Globus pallidus (tissue), 1 donor: ENCODE measurements at places on chromosomes 5 and 9.

DNA sequence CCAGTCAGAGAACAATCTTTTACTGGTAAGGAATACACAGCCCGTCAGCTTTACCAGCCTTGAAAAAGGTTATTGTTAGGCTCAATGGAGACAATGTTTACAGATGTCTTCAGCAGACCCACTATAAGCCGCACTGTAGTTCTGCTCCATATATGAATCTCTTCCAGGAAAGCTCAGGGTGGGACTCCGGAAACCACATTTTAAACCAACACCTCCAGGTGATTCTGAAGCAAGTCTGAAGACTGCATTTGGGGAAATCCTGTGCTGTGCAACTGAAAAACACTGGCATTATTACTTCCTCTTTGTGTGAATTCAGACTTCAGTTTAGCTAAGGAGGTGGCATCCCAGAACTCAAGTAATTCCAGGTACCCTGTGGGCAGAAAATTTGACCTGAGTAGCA is 3.5 kb downstream of the GZMK start:
- no peak for DNase-seq

- peak; percentile 75 for DNase-seq
These were observed at the start of gene FAM151B for GRCh38 chr5:80487829-80488721. TSS of gene FAM151B (plus strand) at chr5:80488100. CDS start at chr5:80488124, 24 bp downstream.

DNA sequence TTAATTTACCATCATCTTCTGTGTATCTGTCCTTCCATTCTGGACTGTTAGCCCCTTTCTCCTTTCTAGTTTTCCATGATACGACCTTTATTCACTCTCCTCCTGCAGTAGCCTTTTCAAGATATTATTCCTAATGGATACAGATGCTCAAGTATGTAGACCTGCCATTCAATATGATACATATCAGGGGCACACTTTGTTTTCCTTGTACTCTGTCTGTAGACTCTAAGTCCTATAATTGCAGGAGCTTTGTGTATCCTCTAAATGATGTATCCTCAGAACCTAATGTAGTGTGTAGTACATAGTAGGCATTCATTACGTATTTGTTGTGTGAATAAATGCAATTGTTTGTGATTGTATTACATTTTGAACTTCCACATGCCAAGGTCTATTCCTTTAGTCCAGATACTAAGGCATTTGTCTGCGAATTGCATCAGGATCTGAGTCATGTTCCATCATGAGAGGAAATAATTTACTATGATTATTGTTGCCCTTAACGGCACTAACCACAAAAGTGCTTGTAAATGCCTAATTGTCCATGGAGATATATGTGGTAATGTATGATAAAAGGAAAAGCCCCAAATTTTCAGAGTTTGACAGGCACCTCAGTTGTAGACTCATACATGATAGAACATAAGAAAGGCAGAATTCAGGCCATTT is 57.1 kb upstream of the IZUMO3 start:
- no peak for DNase-seq

- no peak for DNase-seq
These were observed 44.4 kb upstream of the AFAP1L1 start for GRCh38 chr5:149227168-149227826.

DNA sequence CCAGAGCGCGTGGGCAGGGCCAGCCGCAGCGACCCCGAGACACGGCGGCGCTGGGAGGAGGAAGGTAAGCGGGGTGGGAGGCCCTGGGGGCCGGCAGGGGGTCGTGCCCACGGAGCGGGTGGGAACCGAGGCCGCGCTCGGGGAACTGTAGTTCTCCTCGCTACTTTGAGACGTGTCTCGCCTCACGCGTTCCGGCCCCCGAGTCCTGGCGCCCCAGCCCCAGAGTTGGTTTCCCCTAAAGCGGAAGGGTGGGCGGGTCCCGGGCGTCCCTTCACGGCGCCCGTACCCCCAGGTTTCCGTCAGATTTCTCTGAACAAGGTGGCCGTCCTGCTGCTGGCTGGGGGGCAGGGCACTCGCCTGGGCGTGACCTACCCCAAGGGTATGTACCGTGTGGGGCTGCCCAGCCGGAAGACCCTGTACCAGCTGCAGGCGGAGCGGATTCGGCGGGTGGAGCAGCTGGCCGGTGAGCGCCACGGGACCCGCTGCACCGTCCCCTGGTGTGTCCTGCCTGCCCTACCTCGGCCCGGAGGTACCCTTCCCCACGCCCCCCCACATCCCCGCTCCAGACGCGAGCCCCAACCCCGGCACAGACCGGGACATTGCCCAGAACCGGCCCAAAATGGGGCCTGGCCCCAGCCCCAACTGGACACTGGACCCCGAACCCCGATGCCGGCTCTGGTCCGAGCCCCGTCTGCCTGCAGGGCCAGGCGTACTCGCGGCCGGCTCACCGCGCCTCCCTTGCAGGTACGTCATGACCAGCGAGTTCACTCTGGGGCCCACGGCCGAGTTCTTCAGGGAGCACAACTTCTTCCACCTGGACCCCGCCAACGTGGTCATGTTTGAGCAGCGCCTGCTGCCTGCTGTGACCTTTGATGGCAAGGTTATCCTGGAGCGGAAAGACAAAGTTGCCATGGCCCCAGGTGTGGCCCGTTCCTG is 709 bp downstream of the UAP1L1 start:
- DNase-seq, result no peak
